IMR-90 (cell line): ENCODE measurements at places on chromosomes 2 and 18. TPM values are rescaled to one million over a fixed set of nuclear protein-coding genes. Genes with fewer than 3 reads are reported as not detected.

The NXPH2 gene
- not detected in 2 replicates for total RNA-seq

The GPBAR1 gene
- total RNA-seq = under 0.01 TPM in 1 of 2 replicates, not detected in the other

The CRYGB gene
- total RNA-seq = not detected in 2 replicates

The RGPD4 gene
- not detected in 2 replicates for total RNA-seq

The ANKRD23 gene
- total RNA-seq = 0.54 and 0.83 TPM in 2 replicates
